ENCODE measurements at places on chromosomes 6 and 20.

DNA sequence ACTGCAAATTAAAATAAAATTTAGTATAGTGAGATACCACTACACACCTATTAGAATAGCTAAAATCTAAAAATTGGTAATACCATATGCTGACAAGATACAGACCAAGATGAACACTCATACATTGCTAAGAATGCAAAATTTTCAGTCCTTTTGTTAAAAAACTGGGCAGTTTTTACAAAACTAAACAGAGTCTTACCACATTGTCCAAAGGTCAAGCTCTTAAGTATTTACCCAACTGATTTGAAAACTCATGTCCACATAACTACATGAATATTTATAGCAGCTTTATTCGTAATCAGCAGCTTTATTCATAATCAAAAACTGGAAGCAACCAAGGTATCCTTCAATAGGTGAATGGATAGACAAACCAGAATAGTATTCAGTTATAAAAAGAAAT, 10.0 kb downstream of the POLR3F start:
- DNase-seq, result no peak

- no peak for DNase-seq
These were observed 194.4 kb downstream of the FOXA2 start for GRCh38 chr20:22389836-22390542.

DNA sequence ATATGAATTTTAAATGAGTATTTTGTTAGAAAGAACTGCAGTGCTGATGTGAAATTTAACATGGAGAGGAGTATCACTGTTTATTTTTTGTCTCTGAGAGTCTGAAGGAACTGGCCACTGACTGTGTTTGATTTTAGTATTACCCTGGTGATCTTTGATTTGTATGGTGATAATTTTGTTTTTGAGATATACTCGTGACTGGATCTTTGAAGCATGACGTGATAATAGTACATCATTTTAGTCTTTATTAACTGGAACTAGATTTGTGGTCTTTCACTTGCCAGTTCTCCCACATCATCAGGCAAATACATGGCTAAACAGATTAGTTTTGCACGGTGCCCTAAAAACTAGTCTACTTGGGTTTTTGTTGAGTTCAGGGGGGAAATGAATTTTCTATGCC, 55.5 kb downstream of the ARID1B start:
- DNase-seq, result no peak

GRCh38 chr6:141451181-141451510, 681.6 kb upstream of the GJE1 start:
- DNase-seq, result no peak

GRCh38 chr6:107956586-107957307, 1.3 kb downstream of the SEC63 start:
- DNase-seq, result no peak

- DNase-seq, result no peak
These were observed 19.3 kb downstream of the SLC13A3 start for GRCh38 chr20:46631874-46632446.

DNA sequence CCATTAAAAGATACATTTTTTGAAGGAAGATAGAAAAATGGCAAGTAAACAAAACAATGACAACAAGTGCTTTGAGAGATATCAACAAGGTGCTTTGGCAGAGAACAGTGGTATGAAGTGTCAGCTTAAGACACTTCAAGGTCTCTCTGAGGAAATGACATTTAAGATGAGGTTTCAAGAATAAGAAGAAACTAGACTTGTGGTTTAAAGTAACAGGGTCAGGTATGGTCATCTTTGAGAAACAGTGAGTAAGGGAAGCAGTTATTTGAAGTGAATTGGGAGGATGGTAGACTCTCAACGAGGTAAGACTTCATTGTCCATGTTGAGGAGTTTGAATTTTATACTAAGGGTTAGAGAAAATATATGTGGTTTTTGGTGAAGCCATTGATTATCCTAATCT, 77.8 kb downstream of the SYCP2L start:
- DNase-seq, result no peak

DNA sequence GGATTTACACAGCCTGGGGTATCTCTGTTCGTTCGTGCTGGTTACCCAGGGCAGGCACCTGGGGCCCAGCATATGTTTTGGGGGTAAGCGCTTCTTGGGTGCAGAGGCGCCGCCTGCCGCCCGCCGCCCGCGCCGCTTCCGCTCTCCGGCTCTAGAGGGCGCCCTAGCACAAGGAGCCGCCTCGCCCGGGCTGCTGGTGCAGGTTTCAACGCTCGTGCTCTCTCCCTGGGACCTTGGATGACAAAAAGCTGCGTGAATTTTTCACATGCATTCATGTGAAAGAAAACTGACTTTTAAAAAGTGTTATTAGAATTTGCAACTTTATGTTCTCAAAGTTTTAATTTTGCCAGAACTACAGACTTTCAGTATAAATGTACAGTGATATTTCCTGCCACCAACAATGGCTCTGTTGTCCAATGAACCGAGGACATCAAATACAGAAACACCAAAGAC, 32.5 kb downstream of the PRR18 start:
- DNase-seq, result peak; percentile 77

GRCh38 chr6:141158740-141159139, 974.0 kb upstream of the GJE1 start:
- no peak for DNase-seq

DNA sequence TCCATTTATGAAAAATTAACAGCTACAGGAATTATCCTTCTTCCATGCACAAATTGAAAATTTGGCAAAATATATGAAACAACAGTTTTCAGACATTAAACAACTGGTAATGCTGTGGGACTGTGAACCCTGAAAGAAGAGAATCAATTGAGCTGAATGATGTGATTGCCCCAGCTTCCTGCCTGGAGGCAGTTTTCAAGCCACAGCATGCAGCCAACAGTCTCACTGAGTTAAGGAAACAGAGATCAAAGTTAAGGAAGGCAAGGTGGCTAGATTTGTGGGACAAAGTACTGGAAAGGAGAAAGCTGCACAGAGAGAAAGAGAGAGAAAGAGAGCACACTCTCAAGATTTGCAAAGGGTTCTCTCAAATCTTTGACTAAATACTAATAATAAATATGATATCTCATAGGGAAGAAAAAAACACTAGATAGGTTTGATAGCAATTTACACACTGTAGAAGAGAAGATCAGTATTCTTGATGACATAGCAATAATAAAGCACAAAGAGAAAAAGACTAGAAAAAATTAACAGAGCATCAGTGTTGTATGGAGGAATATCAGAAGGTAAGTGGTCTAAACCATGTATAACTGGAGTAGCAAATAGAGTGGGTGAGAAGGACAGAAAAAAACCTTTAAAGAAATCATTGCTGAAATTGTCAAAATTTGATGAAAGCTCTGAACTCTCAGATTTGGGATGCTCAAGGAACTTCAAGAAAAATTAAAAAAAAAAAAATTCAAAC, 70.1 kb upstream of the CNKSR3 start:
- DNase-seq, result no peak

DNA sequence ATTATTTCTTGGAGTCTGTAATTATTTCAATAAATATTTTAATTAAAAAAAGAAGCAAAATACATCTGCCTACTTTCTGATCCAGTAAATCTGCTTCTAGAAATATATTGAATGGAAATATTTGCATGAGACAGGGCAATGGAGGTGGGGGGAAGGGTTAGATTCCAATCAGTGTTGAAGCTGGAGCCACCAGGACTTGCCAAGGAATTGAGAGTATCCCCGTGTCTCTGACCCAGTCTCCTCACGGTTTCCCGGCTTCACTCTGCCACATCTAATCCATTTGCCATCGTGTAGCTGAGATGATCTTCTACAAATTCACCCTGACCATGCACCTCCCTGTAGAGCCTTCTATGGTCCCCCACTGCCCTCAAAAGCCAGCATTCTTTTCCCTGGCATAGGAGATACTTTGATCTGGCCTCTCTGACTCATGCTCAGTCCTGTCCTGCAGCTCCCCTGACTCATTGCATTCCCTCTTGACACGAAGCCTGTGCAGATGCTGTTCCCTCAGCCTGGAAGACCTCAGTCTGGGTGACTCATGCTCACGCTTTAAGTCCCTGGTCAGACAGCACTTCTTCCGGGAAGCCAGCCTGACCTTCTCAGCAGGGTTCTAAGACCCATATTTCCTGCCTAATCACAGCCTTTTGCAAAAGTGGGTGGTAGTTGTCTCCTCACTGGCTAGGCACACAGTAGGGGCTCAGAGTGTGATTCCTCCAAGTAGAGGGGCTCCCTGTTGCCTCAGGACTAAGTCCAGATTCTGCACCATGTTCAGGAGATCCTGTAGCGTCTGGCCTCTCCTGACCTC, 23.0 kb upstream of the FKBP1A start:
- no peak for DNase-seq

- DNase-seq, result no peak
These were observed 495 bp downstream of the FAM83B start for GRCh38 chr6:54846857-54847674.

- no peak for DNase-seq
These were observed 215.5 kb downstream of the LRFN2 start for GRCh38 chr6:40371621-40372020.

DNA sequence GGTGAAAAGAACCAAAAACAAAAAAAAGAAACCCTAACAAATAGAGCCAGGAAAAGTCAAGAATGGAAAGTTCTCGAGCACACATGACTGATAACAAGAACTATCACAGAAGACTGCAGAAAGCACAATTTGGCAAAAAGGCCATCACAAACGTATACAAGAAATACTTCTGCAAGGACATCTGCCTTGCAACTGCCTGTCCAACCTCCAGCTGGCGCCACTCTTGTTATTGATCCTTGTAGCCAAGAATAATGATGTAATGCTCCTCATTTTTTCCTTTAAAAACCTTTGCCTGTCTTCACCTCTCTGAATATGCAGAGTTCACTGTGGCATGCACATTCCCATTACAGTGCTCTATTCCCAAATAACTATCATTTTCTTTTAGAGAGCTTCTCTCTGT, 87.9 kb upstream of the BMP5 start:
- no peak for DNase-seq

- DNase-seq, result no peak
These were observed 38.7 kb downstream of the NCOA7 start for GRCh38 chr6:125829433-125829832.

DNA sequence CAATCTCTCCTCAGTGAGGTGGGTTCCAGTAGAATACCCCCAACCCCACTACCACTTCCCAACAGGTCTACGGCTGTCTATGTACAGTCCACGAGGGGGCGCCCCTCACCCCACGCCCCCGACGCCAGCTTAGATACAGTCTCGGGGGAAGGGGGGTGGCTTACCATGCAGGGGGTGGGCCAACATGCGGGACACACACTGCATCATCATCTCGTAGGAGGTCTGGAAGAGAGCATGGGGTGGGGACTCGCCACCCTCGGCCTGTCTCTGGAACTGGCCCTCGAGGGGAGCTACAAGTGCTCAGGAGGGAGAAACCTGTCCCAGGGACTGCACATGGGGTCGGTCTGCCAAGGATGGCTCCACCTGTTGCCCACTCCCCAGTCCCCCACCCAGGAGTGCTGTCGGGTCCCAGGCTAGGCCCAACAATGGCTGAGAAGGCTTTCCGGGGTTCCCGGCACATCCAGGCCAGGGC, 8.5 kb downstream of the MTCH1 start:
- no peak for DNase-seq

GRCh38 chr6:80922916-80923455, 816.5 kb downstream of the BCKDHB start:
- no peak for DNase-seq

DNA sequence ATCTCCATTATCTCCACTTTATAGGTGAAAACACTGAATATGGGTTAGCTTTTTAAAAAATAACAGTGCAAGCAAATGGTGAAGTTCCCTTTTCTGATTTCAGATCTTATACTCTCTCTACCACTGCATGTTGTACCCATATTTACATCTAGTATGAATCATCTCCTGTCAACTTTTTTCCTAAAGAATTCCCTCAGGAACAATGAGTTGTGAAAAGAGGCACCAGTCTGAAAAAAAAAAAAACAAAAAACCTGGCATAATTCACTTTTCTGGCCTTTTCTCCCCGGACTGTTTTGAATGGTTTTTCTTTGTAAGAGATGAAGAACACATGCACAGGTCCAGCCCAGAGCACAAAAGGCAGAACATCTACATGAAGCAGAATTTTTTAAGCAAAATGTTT, 596.0 kb downstream of the COL12A1 start:
- DNase-seq, result no peak

- DNase-seq, result no peak
These were observed 5.4 kb downstream of the NKX2-4 start for GRCh38 chr20:21391972-21392352.

GRCh38 chr20:53250456-53250855, 278.3 kb downstream of the TSHZ2 start:
- DNase-seq, result no peak

GRCh38 chr20:62551407-62552323, 75.9 kb upstream of the GATA5 start:
- DNase-seq, result no peak

DNA sequence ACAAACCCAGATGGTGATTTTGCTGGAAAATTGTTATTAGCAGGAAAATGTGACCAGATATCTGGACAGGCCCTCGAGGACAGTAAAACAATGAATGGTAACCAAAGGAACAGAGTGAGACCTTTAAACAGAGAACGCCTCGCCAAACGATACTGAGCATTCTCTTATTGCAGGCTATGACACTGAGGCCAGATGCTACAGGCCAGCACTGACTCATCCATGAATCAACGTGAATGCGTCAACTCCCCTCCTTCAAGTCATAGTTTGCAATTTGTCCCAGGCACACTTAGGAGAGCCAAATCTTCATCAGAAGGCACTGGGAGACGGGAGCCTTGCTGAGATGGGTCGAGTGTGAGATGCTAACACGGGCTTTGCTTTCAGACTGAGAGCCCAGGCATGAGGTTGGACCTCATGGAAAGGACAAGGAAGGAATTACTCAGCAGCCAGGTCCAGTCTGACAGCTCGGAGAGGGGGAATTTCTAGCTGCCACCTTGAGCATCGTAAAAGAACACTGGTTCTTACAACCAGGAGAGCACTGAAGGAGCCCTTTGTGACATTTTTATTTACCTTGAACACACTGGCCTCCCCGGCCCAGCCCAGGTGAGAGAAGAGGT, 60.7 kb downstream of the BMP7 start:
- no peak for DNase-seq

GRCh38 chr20:53683506-53683905, 89.9 kb upstream of the ZNF217 start:
- DNase-seq, result no peak

DNA sequence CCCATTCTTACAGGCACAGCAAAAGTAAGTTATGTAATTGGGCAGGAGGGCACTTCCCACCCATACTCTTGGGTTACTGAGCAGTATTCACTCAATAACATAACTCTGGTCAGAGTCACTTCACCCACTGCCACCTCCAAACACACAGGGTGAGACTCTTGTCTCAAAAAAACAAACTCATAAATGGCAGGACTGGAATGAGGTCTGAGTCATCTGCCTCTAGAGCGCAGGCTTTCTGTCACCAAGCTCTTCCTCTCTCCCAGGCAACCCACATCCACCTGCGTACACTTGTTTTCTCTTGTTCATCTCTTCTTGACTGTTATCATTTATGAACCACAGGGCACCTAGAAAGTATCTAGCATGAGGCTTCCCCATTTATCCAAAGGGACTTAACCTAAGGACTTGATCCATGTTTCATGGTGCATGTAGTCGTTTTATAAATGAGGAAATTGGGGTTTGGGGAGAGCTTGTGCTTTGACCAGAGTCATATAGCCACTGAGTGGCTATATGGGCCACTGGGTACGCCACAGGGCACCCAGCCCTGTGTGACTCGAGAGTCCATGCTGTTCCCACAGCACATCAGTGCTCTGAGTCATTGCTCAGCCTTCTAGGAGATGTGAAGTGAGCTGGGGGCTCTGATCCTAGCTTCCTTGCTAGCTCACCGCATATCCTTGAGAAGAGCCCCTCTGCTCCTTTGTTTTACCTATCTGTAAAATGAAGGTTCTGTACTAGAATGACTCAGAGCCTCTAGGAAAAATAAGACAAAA, 22.4 kb downstream of the C20orf173 start:
- no peak for DNase-seq

- no peak for DNase-seq
These were observed 48.1 kb downstream of the SYNJ2 start for GRCh38 chr6:158029668-158030230.
